ENCODE measurements at places on chromosomes 3 and 15. TPM values are rescaled to one million over a fixed set of nuclear protein-coding genes. Genes with fewer than 3 reads are reported as not detected.

GRCh38 chr3:112360561-112360960, 27.6 kb downstream of the CD200 start:
- DNase-seq = no peak

Gene IQCH
- 2.6 TPM for total RNA-seq

DNA sequence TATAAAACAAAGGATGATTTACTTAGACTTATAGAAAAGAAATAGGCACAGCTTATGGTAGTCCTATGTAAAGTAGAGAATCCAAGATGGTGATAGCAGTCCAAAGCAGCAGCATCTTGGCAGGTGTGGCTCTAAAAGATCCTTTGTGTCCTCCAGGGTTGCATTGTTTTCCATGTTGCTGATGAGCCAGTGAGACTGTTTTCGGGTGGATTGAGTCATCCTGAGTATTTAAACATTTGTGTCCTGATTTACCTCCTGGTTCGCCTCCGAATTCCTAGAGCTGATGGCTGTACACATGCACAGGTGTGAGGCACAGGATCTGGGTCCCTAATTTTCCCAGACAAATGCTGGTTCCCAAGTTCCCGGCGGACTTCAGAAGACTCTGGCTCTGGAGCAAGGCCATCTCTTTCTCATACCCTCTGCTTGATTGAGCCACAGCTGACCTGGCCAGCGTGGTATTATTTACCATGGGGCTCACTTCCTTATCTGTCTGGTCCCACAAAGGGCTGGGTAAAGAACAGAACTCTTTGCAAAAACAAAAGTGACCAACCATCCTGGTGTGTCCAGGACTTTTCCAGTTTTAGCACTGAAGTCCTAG, 51.0 kb downstream of the ARNT2 start:
- peak; percentile 15 for DNase-seq

GRCh38 chr3:106635271-106635670, 742.0 kb upstream of the CCDC54 start:
- DNase-seq = peak; percentile 20

DNA sequence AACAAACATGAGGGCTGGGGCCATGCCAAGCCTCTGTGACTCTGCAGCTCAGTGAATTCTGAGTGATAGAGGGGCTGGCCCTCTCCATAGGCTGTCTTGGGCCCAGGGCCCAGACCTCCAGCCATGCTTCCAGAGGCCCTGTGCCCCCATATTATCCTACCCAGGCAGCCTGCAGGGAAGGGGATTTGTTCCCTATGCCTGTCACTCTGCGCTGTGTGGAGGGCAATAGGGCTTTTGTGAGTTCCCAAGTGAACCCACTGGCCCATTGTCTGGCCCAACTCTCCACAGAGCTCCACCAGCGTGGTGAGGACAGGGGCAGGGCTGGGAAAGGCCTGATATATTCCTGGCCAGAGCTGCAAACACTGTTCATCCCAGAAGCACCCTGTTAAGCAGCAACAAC, 113.2 kb downstream of the EPHB1 start:
- no peak for DNase-seq

- DNase-seq = no peak
Observed at GRCh38 chr15:31834654-31835053, 195.7 kb upstream of the CHRNA7 start.

DNA sequence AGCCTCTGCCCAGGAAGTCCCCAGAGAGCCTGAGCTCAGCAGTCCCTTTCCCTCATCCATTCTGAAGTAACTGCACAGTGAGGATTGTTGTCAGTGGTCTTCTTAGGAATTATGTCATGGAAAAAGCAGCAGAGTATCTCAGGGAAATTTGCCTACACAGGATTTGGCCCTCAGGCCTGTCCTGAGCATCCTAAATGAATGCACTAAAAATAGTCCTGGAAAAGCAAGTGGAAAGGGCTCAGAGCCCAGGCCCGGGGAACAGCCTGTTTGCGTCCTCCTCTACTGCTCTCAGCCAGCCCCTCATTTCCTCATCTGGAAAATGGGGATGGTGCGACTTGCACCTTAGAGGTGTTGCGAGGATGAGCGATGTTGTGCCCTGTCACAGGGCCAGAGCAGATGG, 21.6 kb downstream of the LYSMD4 start:
- no peak for DNase-seq

Gene FAM81A
- total RNA-seq = under 0.01 TPM

Gene CHAC1
- 62.2 TPM for total RNA-seq

DNA sequence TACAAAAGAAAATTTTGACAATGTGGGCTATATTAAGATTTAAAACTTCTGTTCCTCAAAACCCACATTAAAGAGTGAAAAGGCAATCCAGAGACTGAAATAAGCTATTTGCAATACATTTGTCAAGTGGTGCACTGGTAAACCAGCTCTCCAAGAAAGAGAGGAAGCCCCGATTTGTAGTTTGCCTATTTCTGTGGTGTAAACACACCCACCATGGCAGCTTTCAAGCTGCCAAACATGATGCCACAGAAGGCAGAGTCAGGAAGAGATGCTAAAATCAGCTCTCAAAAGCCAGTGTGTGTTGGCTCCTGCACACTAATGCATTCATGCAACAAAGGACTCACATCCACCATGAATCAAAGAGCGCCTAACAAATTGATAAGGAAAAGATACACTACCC, 17.5 kb downstream of the RFTN1 start:
- DNase-seq = no peak

DNA sequence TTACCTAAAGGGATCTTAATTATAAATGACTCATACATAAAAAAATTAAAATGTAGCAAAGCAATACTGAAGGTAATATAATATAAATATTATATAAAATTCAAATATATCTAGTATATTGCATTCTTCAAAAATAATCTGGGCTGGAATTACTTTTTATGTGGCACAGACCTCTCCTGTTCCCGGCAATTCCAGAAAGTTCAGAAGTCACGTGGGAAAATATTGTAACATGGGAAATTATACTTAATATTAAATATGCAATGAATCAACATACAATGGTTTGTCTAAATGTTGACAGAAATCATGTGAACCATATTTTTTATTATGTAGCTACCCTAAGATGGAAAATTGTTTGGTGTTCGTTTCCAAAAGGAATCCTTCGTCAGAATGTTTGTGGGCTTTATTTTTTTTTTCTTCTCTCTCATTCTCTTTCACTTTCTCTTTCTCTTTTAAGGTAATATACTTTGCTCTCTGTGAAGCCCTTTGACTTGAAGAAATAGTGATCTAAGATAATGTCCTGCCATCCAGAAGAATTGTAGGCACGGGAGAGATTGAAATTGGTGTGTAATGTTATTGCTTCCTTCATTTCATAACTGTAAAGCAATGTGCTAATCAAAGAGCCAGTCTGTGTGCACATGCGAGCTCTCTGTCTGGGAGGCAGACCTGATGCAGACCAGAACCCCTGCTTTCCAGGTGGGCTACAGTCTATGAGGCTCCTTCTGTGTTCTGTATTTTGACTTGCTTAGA, 559.4 kb downstream of the NR2F2 start:
- DNase-seq = peak; percentile 31

Gene CAMP
- not detected for total RNA-seq

DNA sequence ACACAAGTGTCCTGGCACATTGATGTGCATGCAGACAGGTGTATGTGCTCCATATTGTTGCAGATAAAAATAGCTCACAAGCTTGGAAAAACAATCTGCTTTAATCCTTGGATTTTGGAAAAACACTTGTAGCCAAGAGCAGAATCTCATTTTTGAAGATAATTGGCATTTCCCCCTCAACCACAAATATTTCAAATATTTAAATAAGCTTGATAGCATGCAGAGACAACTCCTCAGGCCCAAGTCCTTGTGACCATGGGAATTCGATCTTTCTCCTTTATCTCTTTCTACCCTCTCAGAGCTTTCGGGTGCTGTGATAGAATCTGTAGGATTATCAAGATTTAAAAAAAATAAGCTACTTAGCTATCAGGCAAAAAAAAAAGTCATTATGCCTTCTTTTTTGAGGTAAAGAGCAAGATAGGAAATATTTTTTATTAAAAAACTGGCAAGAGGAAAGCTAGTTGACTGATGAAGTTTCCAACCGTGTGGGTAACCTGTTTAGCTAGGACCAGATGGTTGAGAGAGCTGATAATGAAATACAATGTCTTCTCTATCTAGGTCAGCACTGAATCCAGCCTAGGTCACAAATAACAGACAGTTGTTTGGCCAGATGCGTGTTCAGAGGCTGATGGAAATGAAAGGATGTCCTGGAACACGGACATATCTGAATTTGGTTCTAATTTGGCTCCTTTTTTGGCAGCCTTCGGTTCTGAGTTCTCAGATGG, 54.9 kb upstream of the SNRK start:
- DNase-seq = peak; percentile 61

GRCh38 chr3:83218383-83219200, 1457.1 kb upstream of the GBE1 start:
- no peak for DNase-seq

- DNase-seq = no peak
Observed at GRCh38 chr3:144033863-144034262, 62.2 kb downstream of the DIPK2A start.

- no peak for DNase-seq
Observed at GRCh38 chr3:191499307-191500080, 38.5 kb downstream of the PYDC2 start.

Gene SLC28A2
- total RNA-seq = not detected

Gene FAM3D
- not detected for total RNA-seq

DNA sequence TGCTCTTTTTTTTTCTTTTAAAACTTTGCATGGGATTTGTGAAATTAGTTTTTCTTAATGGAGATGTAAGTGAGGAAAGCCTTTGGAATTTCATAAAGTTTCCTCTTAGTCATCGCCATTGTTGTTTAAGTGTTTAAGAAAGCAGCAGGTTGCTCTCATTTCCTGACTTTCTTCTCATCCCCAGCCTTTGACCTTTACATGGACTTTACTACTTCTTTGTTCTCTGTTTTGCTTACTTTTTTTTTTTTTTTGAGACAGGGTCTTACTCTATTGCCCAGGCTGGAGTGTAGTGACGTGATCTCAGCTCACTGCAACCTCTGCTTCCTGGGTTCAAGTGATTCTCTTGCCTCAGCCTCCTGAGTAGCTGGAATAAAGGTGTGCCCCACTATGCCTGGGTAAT, 38.6 kb downstream of the FBXL2 start:
- DNase-seq = no peak

GRCh38 chr3:184636741-184637316, 75.0 kb downstream of the MAGEF1 start:
- DNase-seq = peak; percentile 83

DNA sequence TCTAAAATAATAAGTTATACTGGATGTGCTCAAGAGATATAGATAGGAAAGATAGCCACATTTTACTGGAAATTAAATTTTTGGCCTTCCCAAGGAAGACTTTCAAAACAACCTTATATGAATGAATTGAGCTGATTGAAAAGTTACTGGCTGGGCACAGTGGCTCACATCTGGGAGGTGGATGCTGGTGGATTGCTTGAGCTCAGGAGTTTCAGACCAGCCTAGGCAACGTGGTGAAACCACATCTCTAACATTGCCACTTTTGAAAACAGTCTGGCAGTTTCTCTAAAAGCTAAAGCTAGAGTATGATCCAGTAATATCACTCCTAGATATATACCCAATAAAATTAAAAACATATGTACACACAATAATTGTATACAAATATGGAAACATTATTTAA, 231.4 kb upstream of the POU1F1 start:
- no peak for DNase-seq

DNA sequence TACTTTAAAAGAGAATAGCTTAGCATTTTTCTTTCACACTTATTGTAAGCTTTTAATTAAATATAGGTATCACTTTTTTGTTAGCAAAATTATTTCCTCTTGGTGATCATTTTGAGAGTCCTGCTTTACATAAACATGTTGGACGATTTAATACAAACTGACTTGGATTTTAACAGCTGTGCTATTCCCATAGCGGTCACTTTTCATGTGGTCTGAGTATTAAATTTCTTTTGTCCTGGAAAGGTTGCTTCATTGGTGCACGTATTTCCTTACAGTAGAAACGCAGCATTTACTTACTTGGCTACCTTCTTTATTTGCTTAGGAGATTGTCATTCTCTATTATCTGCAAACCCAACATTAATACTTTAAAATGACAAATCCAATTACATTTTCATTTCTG, 109.4 kb downstream of the ATG7 start:
- no peak for DNase-seq

Gene TGM4
- not detected for total RNA-seq

- DNase-seq = peak; percentile 91
Observed at GRCh38 chr3:134291319-134292254, 40.9 kb upstream of the RYK start.

Gene ACKR4
- 9.5 TPM for total RNA-seq

Gene CPA3
- under 0.01 TPM for total RNA-seq

GRCh38 chr3:28252001-28252431, 10.6 kb downstream of the CMC1 start:
- DNase-seq = no peak

GRCh38 chr3:175956964-175957363, 1097.8 kb downstream of the NAALADL2 start:
- no peak for DNase-seq

DNA sequence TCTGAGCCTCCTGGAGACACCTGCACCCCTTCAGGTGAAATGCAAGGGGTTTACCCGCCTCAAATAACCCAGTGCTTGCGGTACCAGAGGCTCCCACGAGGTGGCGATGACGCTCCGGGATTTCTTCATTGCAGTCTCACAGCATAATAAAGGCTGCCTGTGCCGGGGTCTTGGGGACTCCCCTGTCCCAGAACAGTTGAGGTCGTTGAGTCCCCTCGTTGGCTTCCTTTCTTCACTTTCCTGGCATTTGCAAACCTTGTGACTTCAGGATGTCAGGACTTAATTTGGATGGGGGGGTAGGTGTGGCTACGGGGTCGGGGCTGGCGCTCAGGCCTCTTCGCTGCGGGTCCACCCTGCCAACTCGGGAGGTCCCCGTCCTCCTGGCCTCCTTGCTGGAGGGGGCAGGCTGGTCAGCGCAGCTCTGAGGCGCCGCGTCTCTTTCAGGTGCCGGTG, 1.3 kb downstream of the GNAT1 start:
- peak; percentile 60 for DNase-seq

- no peak for DNase-seq
Observed at GRCh38 chr3:186383026-186383993, 21.3 kb upstream of the DGKG start.

Gene PLAAT1
- not detected for total RNA-seq

DNA sequence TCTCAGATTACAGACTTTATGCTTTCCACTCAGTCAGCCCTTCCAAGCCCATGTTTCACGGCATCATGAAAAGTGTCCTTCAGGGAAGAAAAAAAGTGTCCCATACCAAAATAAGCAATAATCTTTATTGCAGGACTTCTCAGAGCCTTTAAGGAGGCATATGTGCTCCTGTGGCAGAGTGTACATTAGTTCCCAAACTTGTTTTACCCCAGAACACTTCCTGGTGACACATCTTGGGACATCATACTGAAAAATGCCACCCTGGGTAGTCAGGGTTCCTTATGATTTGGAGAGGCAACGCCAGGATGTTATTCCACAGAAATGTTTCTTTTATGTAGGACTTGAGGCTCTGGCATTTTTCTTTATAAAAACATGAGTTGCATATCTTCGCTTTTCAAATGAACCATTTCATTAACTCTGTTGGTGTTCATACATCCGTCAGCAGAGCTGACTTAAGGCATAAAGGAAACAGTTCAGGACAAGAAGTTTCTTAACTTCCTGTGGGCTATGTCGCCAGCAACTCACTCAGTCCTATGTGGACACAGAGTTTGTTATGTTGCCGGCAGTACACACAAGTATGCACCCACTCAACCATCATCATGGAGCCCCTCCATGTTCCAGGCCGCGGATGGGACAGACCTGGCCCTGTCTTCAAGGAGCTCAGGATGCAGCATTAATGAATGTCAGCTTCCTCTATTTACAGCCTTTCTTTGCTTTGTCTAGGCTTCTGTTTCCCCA, 63.8 kb downstream of the CASR start:
- no peak for DNase-seq

- DNase-seq = no peak
Observed at GRCh38 chr3:2896308-2896939, 213.8 kb downstream of the IL5RA start.
